ENCODE measurements at places on chromosomes 3 and 15.

GRCh38 chr3:20125897-20126296 is 60.1 kb downstream of the SGO1 start:
- DNase-seq = peak; percentile 8

- no peak for DNase-seq
These were observed 15.0 kb downstream of the SNAPC5 start for GRCh38 chr15:66482539-66482938.

DNA sequence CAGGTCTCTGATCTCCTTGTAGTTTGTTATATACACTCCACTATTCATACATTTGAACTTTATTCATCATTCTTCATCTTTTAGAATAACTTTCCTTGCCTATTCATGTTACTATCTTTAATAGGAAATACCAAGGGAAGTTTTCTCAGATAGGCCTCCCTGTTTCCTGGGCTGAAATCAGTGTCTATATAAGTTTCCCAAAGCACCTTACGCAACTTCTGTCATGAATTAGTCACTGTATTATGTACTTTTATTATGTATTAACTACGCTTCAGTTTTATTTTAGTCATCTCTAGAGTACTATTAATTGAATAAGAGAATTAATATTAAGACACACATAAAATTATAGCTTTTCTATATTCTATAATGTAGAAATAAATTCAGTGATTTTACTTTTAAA is 1481.5 kb downstream of the OTOL1 start:
- no peak for DNase-seq

- DNase-seq = no peak
These were observed 21.6 kb upstream of the SLC6A20 start for GRCh38 chr3:45817831-45818522.

GRCh38 chr3:49674497-49674983 is 389 bp downstream of the APEH start:
- no peak for DNase-seq
